Activated CD8-positive, alpha-beta memory T cell treated with anti-CD3 and anti-CD28 coated beads for 48 hours (primary cell): ENCODE measurements at places on chromosomes 11 and 22.

DNA sequence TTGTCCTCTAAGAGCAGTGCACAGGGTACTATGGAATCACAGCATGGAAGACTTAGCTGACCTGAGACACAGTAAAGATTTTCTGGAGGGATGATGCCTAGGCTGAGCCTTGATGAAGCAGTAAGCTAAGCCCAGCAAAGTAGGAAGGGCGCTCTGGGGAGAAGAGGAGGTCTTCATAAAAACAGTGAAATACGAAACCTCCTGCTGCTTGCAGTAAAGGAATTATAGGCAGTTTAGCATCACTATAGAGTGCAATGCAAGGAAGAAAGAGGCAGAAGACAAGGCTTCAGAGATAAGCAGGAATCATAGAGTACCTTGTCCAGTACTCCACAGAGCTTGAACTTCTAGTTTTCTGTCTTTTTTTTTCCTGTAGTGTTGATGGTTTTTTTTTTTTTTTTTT is 555.7 kb upstream of the CADM1 start:
- DNase-seq = no peak

- DNase-seq = no peak
These were observed 121.3 kb downstream of the APOL5 start for GRCh38 chr22:35838855-35839576.

DNA sequence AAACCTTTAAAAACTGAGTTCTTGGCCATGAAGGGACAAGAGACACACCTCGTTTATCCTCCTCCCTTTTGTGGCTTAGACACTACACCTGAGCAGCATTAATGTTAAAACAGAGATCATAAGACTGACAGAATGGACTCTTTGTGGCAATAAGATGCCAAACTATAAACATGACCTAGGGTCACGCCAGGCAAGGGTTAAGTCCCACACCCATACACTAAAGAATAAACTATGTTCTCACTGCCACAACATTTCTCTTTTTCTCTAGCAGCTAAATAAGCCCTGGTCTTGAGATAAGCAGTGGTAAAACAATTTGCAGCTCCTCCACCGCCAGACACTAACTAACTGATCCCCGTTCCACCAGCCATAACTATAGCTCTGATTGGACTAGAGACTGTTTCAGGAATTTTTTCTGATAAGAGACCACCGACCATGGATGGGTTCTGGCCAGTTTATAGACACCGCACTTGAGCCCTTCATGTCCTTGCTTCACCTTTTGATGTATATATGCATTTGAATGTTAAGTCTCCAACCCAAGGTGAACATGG is 4.9 kb upstream of the SLCO2B1 start:
- no peak for DNase-seq

DNA sequence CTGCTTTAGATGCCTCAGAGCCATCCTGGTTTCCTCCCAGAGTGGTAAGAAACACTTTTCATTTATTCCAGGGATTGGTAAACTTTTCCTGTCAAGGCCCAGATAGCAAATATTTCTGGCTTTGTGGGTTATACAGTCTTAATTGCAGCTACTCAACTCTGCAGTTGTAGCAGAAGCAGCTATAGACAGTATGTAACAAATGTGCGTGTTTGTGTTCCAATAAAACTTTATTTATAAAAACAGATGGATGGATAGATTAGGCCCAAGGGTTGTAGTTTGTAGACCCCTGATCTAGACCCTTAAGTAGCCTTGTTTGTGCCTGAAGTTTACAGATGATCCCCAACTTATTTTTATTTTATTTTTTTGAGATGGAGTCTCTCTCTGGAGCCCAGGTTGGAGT is 17.9 kb downstream of the NNMT start:
- DNase-seq = no peak

- DNase-seq = no peak
These were observed 487 bp upstream of the LIPT2 start for GRCh38 chr11:74493791-74494630.

DNA sequence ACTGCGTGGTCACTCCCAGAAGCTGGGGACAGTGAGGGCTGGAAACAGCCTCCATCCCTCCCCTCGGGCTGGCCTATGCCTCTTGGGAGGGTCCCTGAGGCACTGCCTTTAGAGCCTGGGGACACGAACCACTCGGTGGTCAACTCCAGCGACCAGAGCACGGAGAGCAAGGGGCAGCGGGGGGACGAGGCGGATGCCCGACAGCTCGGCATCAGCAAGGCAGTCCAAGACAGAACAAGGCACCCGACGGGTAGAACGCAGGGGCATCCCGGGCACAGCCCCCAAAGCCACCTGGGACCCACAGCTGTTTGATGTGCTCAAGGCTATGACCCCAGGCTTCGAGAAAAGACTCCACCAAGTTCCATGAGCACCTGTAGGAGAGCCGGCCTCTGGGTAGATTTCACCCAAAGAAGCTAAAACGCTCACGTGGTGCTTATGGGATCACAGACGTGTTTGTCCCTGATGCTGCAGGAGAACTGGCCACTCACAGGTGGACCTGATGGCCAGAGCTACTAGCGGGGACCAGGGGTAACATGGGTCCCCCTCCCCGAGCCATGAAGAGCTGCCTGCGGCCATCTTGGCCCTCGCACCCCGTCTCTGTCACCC is 510 bp upstream of the LSP1 start:
- no peak for DNase-seq

DNA sequence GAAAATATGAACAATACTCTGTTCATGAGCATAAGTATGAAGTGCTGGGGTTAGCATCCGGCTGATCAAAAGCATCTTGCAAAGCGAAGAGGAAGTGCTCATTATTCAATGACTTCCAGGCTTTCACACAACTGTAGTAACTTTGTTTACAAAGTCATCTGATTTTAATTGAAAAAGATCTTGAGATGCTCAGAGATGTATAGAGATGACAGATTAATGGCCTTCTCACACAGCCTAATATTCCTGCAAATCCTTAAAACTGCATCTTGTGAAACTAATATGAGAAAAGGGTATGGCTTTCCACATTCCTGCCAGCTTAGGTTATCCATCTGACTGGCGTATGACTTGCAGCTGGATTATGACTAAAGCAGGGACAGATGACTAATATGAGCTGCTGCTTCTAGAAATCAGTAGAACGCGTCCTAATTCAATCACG is 125.4 kb downstream of the CASP12 start:
- DNase-seq = no peak

DNA sequence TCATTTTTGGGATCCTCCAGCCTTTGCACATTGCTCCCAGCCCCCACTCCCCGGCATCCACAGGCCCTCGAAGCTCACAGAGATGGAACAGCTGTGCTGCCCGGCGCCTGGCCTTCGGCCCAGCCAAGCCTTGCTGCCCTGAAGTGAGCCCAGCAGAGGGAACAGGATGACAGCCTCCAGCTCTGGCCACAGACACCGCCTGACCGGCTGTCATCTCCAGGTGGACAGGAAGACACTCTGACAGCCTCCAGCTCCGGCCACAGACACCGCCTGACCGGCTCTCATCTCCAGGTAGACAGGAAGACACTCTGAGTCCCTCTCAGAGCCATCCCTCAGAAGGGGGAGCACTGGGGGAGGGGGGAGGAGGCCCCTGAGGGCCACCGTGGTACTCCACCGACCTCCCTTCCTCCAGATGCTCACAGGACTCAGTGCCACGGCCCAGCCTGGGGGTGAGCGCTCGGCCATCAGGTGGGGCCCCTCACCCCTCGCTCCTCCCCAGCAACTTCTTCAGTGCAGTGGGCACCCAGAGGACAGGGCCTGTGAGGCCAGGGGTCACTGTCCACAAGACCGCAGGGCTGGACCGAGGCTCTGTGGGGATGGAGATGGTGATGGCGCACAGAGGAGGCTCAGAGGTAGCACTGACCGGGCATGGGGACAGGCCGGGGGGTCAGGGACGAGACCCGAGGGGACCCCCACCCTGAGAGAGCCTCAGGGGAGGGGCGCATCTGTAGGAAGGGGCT is 58.6 kb downstream of the BRD1 start:
- no peak for DNase-seq

DNA sequence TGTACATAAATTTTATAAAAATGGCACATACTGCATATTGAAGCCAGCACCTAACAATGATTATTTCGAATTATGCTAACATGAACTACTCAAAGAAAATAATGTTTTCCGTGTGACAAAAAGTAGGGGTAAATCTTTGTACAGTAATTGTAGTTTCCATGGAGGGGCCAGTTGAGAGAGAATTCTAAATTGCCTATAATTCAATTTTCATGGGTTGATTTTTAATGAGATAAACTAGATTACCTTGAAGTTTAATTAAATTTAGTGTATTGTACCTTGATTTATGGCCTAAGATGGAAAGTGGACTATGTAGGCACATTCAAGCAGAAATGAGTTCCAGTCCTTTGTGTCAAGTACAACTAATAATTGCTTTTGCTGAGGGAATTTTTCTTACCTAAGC is 5.0 kb downstream of the APLP2 start:
- DNase-seq = no peak

- DNase-seq = no peak
These were observed 2354.7 kb upstream of the RAG2 start for GRCh38 chr11:38952698-38953097.

- DNase-seq = no peak
These were observed 452.9 kb downstream of the MN1 start for GRCh38 chr22:27348634-27349033.

DNA sequence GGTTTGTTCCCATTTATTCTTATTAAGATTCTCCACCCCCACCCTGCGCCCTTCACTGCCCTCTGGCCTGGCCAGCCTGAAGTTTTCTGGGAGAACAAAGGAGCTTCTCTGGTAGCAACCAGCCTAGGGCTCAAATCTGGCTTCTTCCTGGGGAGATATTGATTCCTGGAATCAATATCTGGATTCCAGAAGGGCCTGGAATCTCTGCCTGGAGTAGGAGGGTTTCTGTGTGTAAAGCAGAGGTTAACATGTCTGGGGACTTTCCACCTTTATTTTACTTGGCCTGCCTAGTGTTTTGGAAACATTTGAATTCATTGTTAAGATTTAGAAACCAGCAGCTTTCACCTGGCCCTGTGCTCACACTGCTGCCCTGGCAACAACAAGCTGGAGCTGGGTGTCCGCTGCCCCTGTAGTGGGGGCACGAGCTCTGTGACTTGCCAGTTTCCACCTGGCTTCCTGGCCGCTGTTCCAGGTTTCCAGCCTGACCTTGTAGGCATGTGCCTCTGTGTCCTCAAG is 5.5 kb downstream of the C11orf91 start:
- DNase-seq = no peak

GRCh38 chr11:73219396-73220285 is 1.6 kb downstream of the P2RY2 start:
- no peak for DNase-seq

- no peak for DNase-seq
These were observed 315.9 kb downstream of the CADM1 start for GRCh38 chr11:115188188-115188897.

- DNase-seq = no peak
These were observed 17.3 kb downstream of the TRMU start for GRCh38 chr22:46352691-46353386.

GRCh38 chr11:119336744-119337469 is 2.6 kb downstream of the RNF26 start:
- no peak for DNase-seq

GRCh38 chr11:32387411-32387810 is 47.9 kb downstream of the WT1 start:
- no peak for DNase-seq

- DNase-seq = no peak
These were observed 50.9 kb downstream of the THAP12 start for GRCh38 chr11:76329983-76330382.

GRCh38 chr11:133951327-133952198 is 5.2 kb downstream of the IGSF9B start:
- no peak for DNase-seq

DNA sequence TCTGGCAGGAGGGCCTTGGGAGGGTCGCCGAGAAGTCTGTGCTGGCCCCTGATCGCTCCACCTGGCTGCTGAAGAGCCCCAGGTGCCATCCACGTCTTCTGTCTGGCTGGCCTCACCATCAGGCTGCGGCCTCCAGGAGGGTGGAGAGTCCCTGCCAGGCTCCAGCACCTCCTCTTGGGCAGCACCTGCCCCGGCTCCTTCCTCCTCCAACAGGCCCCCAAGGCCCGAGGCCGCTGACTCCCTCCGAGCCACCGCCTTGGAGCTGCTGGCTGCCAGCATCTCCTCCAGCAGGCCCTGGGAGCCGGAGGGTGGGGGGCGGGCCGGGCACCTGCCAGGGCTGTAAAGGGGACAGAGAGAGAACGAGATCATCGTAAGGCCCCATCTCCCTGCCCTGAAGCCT is 22.3 kb downstream of the TNKS1BP1 start:
- DNase-seq = no peak

DNA sequence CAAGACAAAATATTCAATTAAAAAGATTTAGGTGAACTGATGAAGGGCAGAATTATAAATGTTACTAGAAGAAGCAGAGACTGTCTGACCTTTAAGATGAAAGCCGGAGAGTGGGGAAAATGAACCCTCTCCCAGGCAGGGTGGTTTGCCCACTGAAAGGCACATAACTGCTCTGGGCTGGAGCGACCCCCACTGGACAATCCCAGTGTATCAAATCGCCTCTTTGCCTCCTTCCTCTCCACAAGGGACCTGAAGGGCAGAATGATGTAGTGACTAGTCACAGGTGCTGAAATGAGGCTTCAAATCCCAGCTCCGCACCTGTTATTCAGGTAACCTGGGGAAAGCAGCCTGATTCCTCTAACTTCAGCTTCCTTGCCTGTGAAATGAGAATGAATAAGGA is 69.0 kb downstream of the EFCAB6 start:
- no peak for DNase-seq

GRCh38 chr11:75380245-75380644 is 19.1 kb upstream of the RPS3 start:
- no peak for DNase-seq

GRCh38 chr22:24893341-24894070 is 53.0 kb downstream of the LHFPL7 start:
- DNase-seq = no peak

DNA sequence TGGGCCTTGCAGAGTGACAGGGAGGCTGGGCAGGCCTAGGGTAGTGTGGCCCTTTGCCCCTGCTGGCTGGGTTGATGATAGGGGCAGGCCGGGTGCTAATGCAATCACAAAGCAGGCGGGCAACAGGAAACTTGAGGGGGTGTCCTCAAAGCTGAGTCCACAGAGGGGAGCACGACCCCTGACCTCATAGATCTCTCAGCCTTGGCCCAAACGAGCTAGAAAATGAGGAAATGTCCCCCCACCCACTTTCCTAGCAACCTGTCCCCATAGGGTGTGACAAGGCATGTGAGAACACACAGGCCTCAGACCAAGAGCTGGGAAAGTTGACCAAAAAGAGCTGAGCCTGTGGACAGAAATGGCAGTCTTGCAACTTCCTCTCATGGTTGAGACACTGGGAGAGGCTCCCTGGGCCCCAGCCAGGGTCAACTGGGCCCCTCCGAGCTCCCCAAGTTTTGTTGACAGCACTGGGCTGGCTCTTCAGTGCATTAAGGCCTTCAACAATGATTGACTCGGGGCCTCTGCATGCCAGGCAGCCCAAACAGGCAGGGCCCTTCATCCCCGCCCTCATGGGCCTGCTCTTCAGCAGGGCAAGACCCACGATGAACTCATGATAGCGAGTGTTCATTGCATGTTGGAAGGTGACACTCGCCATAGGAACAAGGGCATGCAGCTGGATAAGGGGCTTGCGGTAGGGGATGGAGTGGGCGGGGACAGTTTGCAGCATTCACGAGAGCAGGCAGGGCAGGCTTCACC is 9.8 kb upstream of the SPI1 start:
- no peak for DNase-seq
